ENCODE measurements at places on chromosomes 6 and 20. TPM values are rescaled to one million over a fixed set of nuclear protein-coding genes. Genes with fewer than 3 reads are reported as not detected.

DNA sequence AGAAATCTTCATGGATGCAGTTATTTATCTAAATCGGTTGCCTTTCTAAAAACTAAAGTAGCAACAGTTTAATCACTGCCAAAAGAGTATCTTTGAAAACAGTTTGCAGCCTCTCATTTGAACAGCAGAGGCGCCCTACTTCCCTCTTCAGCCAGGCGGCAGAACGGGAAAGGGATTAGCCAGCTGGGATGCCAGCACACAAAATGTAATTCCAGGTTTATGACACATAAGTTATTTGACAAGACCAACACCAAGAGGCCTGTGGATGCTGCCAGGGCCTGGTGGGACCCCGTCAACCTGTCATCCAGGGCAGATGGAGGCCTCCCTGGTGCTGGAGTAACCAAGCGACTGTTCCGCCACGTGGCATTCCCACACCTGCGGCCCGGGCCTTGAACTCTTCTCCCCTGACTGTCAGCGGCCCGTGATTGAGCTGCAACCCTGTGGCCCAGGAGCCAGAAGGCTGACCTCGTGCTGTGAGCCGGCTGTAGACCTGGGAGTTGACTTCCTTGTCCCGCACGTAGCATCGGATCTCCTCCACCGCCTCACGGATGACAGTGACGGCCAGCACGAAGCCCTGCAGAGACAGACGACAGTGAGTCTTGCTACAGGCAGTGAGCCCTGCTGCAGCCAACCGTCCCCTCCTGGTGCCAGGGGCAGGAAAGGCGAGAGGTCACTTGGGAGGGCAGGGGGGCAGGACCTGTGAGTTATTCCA is 55.5 kb downstream of the ATP9A start:
- no peak overlapping the region for H3K4me3 ChIP-seq
- peaks cover 20% of the 10 kb centered on the region for H3K36me3 ChIP-seq
- H3K27ac ChIP-seq, result no peak overlapping the region
- no peak for DNase-seq

- H3K4me1 ChIP-seq, result peaks cover 18% of the 10 kb centered on the region
- no peaks in the 10 kb centered on the region for H3K36me3 ChIP-seq
- DNase-seq, result no peak
- no peak overlapping the region for H3K4me3 ChIP-seq
Observed at GRCh38 chr20:10172998-10173655, 45.5 kb upstream of the SNAP25 start.

DNA sequence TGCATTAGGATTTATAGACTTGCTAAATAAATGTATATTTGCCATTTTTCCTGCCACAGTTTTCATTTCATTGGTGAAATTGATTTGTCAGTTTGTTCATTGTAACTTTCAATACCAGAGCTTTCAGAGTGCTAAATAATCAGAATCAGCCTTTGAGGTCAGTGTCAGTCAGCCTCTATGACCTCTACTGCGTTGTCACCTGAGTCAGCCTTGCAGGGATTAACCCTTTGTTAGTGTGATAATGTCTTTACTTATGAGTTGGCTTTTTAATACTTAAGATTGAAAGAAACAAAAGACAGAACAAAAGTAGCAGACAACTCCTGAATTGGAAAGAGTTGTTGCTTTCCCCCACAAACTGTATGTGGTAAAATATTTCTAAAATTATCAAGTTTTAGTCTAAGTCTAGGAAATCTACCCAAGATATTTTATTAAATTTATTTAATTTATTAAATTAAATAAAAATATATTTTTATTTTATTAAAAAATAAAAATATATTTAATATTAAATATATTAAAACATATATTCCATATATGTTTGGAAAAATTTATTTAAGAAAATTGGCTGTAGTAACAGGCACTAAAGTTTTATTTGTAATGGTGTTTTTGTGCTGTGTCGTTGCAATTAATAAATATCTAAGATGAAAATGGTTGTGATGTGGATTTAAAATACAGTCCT is 125.2 kb downstream of the AFG1L start:
- H3K4me3 ChIP-seq, result no peak overlapping the region
- no peaks in the 10 kb centered on the region for H3K36me3 ChIP-seq
- DNase-seq, result no peak
- no peaks in the 10 kb centered on the region for H3K4me1 ChIP-seq
- no peaks in the 10 kb centered on the region for H3K27me3 ChIP-seq

DNA sequence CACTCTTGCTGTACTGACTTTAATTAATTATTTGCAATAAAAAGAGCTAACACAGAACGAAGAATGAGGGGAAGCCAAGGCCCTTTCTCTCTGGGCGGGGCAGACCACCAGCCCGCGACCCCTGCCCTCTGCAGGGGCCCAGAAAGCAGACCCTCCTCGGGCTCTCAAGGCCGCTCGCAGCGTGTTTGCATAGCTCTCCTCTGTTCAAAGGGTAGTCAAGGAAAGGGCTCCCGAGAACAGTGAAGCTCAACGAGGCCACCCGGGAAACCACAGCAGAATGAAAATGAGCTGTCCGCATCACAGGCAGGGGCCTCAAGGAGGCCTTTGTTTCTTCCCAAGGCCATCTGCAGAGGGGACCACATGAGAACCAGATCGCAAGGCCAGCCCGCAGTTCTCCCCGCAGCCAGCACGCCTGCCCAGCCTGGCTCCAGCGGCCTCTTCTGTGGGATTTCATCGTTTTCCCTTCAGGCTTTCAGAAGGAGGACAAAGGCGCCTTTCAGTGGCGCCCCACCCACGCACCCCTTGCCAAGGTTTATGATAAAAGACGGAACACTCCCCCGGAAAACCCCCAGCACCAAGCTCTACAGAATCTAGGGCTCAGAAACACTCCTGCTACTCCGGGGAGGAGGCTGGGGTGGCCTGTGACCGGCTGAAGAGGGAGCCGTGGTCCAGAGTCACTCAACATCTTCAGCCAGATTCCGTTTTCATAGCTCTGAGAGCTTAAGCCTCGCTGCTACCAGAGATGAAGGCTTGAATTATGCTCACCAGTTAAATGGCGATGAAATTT is 25.3 kb downstream of the ACSS1 start:
- peaks cover 4% of the 10 kb centered on the region for H3K36me3 ChIP-seq
- DNase-seq, result no peak
- peak overlapping the region; percentile 85 for H3K27ac ChIP-seq
- H3K4me3 ChIP-seq, result no peak overlapping the region
- H3K27me3 ChIP-seq, result no peaks in the 10 kb centered on the region

- H3K27ac ChIP-seq, result no peak overlapping the region
- no peaks in the 10 kb centered on the region for H3K4me1 ChIP-seq
- H3K4me3 ChIP-seq, result no peak overlapping the region
- DNase-seq, result no peak
Observed at GRCh38 chr6:14294270-14294951, 176.8 kb downstream of the CD83 start.

The SULF2 gene
- 78.8 TPM for total RNA-seq
